ENCODE measurements at places on chromosomes 13 and 19.

GRCh38 chr19:54415901-54416673 lies 823 bp downstream of the TTYH1 start:
- no peak for DNase-seq

DNA sequence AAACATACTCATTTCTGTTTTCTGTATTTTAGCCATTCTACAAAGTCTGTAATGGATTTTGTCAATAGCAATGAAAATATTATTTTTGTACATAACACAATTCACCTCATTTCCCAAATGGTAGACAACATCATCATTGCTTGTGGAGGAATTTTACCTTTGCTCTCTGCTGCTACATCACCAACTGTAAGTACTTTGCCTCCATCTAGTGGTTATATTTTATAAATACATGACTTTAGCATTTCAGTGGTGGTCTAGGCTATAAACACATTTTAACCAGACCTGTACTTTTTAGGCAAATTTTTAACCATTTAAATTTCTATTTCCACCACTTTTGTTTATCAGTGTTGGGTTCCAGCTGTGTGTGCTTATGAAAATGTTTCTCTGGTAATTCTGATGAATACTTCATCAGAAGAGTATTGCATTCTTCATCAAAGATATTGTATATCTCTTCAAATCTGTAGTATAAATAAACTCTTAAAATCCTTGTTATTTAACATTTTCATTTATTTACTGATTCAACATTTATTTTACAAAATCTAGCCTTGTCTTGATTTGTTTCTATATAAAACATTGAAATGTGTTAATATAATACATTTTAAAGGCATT lies 222.4 kb downstream of the NBEA start:
- no peak for DNase-seq

- no peak for DNase-seq
These were observed 99.5 kb downstream of the SIPA1L3 start for GRCh38 chr19:38006361-38007045.

DNA sequence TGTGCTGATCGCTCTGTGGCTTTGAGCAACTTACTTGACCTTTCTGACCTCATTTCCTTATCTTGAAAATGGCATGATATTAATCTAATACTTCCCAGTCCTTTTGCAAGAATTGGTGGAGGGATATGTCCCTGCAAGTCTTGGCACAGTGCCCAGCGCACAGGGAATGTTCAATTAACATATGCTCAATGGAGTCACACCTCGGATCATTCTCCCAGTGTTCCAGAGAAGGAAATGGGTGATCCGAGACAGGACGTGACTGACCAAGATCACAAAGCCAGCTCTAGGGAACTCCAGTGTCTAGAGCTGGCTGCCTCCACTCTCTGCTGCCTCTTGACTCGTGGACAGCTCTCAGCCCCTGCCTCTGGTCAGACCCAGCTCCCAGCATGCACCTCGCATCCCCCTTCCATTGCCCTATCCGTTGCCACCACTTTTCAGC lies 3.6 kb downstream of the CDC42EP5 start:
- DNase-seq = no peak

DNA sequence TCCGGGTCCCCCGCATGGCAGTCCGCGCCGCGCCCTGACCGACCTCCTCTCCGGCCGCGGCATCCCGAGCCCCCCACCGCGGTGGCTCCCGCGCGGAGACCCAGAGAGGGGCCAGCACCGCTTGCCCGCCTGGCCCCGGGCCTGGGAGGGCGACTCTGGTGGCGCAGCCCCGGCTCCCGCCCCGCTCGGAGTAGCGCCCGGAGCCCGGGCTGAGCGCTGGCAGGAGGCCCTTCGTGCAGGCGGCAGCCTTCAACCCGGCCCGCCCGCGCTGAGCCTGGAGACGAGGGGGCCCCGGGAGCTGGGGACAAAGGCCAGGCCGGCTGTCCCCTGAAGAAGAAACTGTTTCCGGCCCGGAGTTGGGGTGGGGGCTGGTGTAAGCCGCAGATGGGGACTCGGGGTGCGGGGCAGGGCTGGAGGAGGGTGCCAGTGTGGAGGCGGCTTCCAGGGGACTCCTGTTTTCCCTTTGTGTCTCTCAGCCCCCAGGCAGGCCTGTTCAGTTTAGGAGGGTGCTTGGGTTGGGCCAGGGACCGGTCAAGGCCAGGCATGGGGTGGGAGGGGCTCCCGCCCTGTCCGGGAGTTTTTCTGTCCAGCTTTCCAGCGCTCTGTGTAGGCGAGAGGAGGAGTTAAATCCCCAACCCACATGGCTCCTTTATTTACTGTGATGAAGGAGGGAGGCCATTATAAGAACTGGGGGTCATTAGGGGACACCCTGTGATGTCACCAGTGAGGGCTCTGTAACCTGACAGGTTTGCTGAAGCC lies 935 bp downstream of the LRP3 start:
- DNase-seq = peak; percentile 39

DNA sequence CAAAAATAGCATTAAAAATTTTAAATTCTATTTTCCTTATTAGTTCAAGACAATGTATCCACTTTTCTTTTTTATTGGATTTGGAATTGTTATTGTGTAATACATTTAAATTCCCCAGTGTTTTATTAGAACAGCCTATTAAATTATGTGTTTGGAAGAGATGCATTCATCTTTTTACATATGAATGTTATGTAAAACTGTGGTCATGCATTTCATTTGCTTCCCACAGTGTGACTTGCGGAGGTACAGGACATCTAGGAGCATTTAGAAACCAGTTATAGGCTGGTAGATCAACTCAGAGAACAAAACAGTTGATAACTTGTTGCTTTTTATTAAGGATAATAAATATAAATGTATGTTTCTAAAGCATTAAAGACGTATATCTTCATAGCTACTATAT lies 335.5 kb upstream of the TMTC4 start:
- no peak for DNase-seq

GRCh38 chr19:29675650-29676186 lies 10.5 kb downstream of the PLEKHF1 start:
- DNase-seq = no peak

DNA sequence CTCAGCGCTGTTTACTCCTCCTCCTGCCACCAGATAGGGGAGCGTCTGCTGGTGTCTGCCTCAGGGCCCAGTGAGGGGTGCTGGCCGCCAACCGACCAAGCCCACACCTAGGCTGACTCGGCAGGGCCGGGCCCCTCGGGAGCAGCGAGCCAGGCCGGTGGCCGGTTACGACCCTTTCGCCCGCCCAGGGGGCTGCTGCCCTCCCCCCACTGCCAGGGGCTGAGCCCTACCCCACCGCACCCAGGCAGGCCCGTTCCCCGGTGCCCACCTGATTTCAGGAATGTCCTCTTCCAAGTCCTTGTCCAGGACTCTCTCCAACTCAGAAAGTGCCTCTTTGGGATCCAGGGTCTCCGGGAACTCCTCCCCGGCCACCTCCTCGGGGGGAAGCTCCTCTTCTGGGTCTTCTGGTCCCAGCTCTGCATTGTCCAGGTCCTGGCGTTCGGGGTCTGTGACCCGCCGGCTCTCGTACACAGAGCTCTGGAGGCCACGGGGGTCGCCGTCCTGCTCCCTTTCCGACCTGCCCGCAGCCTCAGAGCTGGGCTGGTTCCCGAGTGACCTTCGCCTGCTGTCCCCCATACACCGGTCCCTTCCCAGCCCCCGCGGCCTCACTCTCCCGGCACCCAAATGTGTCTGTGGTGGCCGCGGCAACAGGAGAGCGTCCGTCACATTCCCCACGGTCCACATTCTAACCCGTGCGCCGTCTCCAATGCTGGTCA lies 31.0 kb upstream of the MIER2 start:
- DNase-seq = no peak

DNA sequence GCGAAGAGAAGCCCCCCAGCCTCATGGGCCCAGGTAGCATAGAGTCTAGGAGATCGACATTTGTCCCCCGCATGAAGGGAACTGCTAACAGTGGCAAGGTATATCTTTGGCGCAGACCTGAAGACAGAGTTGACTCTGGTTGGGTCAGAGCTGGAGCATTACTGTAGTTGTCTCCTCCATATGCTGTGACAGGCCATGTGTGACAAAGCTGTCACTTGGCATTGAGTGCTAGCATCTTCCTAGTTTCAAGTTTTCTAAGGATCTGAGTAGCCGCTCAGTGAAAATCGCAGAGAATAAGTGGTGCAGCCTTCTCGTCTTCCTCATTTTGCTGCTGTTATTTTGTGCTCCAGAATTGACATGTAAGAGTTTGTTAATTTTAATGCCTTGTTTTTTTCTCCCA lies 189.4 kb upstream of the RNF113B start:
- no peak for DNase-seq

- no peak for DNase-seq
These were observed 49.8 kb downstream of the ACSBG2 start for GRCh38 chr19:6185093-6185834.

GRCh38 chr19:15323496-15324235 lies 8.7 kb downstream of the BRD4 start:
- DNase-seq = peak; percentile 43

DNA sequence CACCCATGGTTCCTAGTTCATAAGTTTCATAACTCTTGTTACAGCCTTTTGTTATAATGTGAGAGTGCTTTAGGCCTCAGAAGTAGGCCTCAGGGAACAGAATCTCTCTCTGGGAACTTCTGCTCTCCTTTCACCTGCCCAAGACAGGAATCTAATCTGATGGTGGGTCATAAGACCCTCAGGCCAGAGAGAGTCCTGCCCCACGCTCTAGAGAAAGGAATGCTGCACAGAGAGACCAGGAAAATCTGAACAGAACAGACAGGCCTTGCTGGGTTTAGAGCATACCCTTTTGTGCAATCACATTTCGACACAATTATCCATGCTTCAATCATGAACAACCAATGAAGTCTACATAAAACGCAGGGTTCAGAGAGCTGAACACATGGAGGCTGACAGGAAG lies 3.4 kb upstream of the DIAPH3 start:
- no peak for DNase-seq

DNA sequence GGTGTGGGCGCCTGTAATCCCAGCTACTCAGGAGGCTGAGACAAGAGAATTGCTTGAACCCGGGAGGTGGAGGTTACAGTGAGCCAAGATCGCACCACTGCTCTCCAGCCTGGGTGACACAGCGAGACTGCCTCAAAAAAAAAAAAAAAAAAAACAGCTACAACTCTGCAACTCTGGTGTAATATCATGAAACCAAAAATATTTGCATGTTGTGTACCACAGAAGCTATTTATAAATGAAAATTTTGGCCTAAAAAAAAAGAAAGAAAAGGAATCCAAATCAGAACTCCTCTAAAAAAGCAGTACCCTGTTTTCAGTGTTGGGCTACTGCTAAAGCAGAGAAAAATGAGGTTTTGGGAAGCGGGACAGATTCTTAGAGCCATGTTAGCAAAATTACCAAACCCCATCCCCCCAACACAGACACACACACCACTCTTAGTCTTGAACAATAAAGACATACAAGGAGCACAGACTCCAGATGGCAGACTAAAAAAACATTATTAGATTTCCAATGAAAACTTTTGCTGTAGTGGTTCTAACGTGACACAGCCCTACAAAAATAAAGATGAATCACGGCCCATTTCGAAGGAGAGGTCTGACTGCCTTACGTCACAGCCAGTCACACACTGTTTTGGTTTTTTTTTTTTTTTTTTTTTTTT lies 51.5 kb downstream of the INSR start:
- DNase-seq = no peak

DNA sequence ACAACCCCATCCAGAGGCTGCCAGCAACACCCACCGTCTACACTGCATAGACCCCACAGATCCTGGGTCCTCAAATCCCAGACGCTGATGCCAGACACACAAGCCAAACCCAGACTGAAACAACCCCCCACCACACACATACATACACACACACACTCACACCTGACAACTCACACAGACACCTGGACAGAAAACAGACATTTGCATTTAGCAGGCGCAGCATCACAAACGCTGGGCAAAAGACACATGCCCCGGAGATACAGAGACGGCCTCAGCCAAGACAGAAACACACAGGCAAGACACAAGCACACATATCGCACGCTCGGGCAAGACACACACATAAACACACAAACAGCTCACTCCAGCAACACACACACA lies 1.3 kb downstream of the BBC3 start:
- peak; percentile 47 for DNase-seq

GRCh38 chr19:45621976-45622503 lies 17.2 kb downstream of the EML2 start:
- DNase-seq = no peak

DNA sequence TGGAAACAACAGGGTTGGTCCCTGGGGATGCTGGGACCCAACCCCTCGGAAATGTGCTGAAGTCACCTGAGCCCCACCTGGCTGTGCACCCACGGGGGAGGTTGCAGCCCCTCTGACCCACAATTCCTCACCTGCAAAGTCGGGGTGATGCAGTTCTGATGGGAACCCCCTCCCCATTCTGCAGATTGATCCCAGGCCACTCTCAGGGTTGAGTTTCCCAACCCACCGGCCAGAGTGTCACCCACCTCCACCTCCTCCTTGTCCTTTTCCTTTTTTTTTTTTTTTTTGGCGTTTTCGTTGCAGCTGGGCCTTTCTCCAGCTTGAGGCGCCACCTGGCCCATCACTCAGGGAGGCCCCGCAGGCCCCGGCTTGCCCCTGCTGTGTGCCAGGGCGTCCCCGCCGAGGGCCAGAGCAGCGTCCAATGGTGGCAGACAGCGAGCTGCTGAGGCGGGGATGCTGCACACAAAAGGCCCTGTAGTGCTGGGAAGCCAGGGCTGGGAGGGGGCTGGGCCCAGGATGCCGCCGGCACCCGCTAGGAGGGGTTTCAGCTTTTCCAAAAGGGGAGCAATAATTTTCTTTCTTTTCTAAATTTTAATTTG lies 4.6 kb downstream of the PIK3R2 start:
- DNase-seq = no peak

GRCh38 chr19:55251341-55252081 lies 7.3 kb downstream of the PPP6R1 start:
- DNase-seq = no peak

DNA sequence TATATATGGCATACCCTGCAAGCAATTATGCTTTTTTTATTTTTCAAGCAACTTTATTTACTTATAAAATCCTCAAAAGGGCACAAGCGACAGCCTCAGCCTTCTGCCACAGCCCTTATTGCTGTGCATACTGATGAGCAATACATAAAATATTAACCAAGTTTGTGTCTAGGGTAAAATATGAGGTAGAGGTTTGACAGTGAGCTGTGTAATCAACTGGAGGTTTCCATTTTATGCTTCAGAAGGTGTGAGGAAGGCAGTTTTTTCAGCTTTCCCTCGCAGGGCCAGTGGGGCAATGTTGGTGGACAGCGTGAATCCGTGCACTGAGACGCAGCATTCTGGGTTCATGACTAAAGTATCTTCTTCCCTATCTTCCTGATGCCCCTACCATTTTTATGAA lies 310.4 kb downstream of the IRS2 start:
- no peak for DNase-seq

- no peak for DNase-seq
These were observed 6.1 kb upstream of the GGACT start for GRCh38 chr13:100594731-100595130.

GRCh38 chr13:97266332-97266731 lies 44.2 kb downstream of the MBNL2 start:
- no peak for DNase-seq

Data from liver (tissue), 10 donors.